Lung microvascular endothelial cell (primary cell): ENCODE measurements at places on chromosomes 3 and 15. TPM values are rescaled to one million over a fixed set of nuclear protein-coding genes. Genes with fewer than 3 reads are reported as not detected.

Gene STAC
- 0.40 and 2.6 TPM in 2 replicates for total RNA-seq

Gene FBXL22
- under 0.01 and 0.20 TPM in 2 replicates for total RNA-seq

Gene ERC2
- 1.5 and 2.2 TPM in 2 replicates for total RNA-seq

Gene THPO
- not detected in 2 replicates for total RNA-seq

Gene NPTN
- 88.5 and 130 TPM in 2 replicates for total RNA-seq

Gene ZNF280D
- total RNA-seq = 13.5 and 21.0 TPM in 2 replicates

Gene LRRK1
- total RNA-seq = 4.4 and 4.8 TPM in 2 replicates

Gene ITGA11
- 6.3 and 8.7 TPM in 2 replicates for total RNA-seq

Gene PP2D1
- total RNA-seq = not detected in 2 replicates

Gene CAMK2N2
- total RNA-seq = not detected in 2 replicates

Gene TMEM89
- total RNA-seq = not detected in 2 replicates

Gene PPARG
- total RNA-seq = 42.7 and 77.8 TPM in 2 replicates

Gene PLSCR1
- total RNA-seq = 58.0 and 70.4 TPM in 2 replicates

Gene CCDC50
- total RNA-seq = 68.9 and 93.5 TPM in 2 replicates

Gene ERICH6
- not detected in 2 replicates for total RNA-seq

Gene DISP2
- total RNA-seq = under 0.01 TPM in 2 replicates

Gene MESP2
- not detected in 2 replicates for total RNA-seq

Gene CCR2
- not detected in 2 replicates for total RNA-seq

Gene GPR176
- 2.4 and 14.4 TPM in 2 replicates for total RNA-seq

Gene FMN1
- total RNA-seq = under 0.01 TPM in 2 replicates

Gene MYD88
- 13.1 and 13.9 TPM in 2 replicates for total RNA-seq

Gene ZBTB38
- 66.9 and 77.6 TPM in 2 replicates for total RNA-seq

Gene CHRM5
- 0.20 and 0.22 TPM in 2 replicates for total RNA-seq

Gene MUC13
- total RNA-seq = not detected in 2 replicates

Gene STRA6
- total RNA-seq = under 0.01 TPM in 2 replicates

Gene TGM4
- total RNA-seq = under 0.01 TPM in 1 of 2 replicates, not detected in the other

Gene STARD5
- total RNA-seq = 0.87 and 1.6 TPM in 2 replicates

Gene SAMD7
- total RNA-seq = not detected in 2 replicates

Gene ZNF501
- 2.4 and 3.4 TPM in 2 replicates for total RNA-seq

Gene GRM2
- under 0.01 TPM in 2 replicates for total RNA-seq

Gene PEX11A
- 3.7 and 3.8 TPM in 2 replicates for total RNA-seq

Gene CEP70
- total RNA-seq = 7.6 and 13.9 TPM in 2 replicates

Gene PIAS1
- 8.1 and 12.7 TPM in 2 replicates for total RNA-seq

Gene MRPL47
- total RNA-seq = 19.8 and 20.0 TPM in 2 replicates

Gene DUOX1
- not detected in 2 replicates for total RNA-seq

Gene CCR4
- not detected in 2 replicates for total RNA-seq

Gene GOLGA6A
- not detected in 2 replicates for total RNA-seq

Gene RLBP1
- not detected in 2 replicates for total RNA-seq

Gene SUCLG2
- total RNA-seq = 27.6 and 30.1 TPM in 2 replicates

Gene CCDC54
- total RNA-seq = not detected in 2 replicates

Gene PCOLCE2
- not detected in 2 replicates for total RNA-seq

Gene FAM43A
- total RNA-seq = 93.1 and 227 TPM in 2 replicates

Gene SPTSSB
- total RNA-seq = not detected in 2 replicates

Gene GCNT3
- not detected in 2 replicates for total RNA-seq

Gene PLOD2
- total RNA-seq = 76.3 and 121 TPM in 2 replicates

Gene CYFIP1
- total RNA-seq = 64.3 and 65.2 TPM in 2 replicates

Gene HRH1
- total RNA-seq = 1.6 and 5.4 TPM in 2 replicates

Gene FSTL1
- total RNA-seq = 38.3 and 88.0 TPM in 2 replicates

Gene FBLN2
- total RNA-seq = 2.6 and 10.9 TPM in 2 replicates

Gene ZPLD1
- not detected in 2 replicates for total RNA-seq

Gene BTLA
- total RNA-seq = not detected in 2 replicates

Gene LNP1
- 0.44 and 0.60 TPM in 2 replicates for total RNA-seq

Gene ZNF620
- 3.5 and 6.5 TPM in 2 replicates for total RNA-seq

Gene ISL2
- 0.40 and 0.65 TPM in 2 replicates for total RNA-seq

Gene MYRIP
- total RNA-seq = 4.8 and 5.7 TPM in 2 replicates

Gene DAZL
- not detected in 2 replicates for total RNA-seq

Gene SCAANT1
- 1.7 TPM in 1 of 2 replicates, not detected in the other for total RNA-seq

Gene REC114
- total RNA-seq = not detected in 2 replicates
